ENCODE measurements at places on chromosomes 3 and 15.

DNA sequence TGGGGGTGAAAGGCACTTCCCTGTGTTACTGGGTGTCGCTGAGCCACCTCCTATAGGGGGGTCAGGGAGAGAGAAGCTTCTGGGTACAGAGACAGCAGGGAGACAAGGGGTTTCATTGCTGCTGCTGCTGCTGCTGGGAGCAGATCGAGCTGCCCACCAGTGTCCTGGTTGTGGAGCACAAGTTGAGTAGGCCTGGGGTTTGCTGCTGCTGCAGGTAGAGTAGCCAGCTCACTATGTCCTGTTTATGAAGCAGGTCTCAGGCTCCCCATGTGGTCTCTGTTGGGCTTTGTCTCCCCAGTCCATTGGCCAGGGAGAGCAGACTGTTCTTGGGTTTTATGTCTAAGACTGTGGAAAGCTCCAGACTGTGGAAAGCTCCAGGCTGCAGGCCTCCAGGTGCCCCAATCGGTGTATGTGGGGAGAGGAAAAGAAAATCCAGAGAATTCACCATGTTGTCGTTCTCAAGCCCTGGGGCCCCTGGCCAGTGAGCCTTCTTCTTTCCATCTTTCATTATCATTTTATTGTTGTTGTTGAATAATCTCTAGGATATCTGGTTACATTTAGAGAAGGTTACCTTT lies 157.8 kb downstream of the ADAMTS17 start:
- no peak for DNase-seq

DNA sequence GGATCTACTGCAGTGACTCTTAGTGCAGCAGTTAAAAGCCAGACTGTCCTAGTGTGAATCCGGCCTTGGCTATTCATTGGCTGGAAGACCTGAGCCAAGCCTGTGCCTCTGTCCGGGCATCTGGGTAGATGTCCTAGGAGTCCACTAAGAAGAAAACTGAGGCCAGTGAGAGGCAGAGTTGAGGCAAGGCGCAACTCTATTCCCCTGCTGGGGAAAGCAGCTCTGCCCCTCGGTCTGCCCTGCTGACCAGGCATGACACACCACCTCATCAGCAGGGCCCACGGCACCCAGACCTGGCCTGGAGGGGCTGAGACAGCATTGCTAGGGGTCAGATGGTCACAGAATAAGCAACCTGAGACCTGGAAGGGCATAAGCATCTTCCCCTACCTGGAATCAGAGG lies 46.7 kb upstream of the ABHD2 start:
- no peak for DNase-seq

DNA sequence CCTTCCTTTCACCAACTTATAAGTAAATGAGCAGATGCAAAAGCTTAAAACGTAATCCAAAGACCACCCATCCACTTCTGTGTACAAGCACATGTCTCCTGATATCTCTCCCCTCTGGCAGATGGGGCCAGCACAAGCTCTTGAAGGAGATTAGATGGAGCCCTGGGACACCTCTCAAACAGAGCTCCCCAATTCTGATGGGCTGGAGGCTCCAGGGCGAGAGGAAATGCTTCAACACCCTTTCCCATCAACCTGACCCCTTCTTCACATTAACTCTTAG lies 73.2 kb downstream of the MB21D2 start:
- DNase-seq, result no peak

GRCh38 chr15:100689131-100689899 lies 86.9 kb downstream of the ASB7 start:
- no peak for DNase-seq

DNA sequence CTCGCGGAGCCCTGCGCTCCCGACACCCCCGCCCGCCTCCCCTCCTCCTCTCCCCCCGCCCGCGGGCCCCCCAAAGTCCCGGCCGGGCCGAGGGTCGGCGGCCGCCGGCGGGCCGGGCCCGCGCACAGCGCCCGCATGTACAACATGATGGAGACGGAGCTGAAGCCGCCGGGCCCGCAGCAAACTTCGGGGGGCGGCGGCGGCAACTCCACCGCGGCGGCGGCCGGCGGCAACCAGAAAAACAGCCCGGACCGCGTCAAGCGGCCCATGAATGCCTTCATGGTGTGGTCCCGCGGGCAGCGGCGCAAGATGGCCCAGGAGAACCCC lies 464 bp downstream of the SOX2 start:
- DNase-seq, result no peak

DNA sequence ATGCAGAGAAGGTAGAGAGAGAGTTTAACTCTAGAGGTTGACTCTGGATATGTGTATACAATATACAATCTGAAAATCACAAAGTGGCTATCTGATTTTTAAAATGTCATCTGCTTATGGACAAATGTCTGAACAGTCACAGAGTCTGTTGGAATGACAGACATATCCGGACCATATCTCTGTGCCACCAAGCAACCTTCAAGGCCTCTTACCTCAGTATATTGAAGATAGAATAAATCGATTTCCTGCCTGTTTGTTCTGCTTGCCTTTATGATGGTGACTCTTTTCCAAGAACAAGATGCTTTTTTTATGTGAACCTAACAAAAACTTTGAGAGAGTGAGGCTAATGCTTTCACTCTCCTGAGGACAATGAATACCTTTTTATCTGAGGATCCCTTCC lies 151.1 kb downstream of the RBPMS2 start:
- DNase-seq, result no peak

DNA sequence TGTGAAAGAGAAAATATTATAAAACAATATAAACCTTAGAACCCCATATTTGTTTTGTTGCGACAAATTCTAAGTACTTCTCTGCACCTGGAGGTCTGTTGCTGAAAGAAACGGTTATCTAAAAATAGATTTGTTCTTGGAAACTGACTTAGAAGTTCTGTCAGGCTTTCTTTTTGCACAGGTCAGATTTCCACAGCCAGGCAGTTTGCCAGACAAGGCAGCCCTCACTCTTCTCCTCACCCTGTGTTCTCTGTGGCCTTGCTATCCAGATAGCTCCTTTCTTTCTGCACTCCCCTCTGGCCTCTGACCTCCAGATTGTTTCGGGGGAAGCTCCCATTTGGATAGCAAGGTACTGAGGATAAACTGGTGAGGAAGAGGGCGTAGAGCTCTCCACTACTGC lies 413.3 kb upstream of the ONECUT1 start:
- no peak for DNase-seq

GRCh38 chr15:90142216-90143165 lies 40.2 kb upstream of the IDH2 start:
- no peak for DNase-seq

DNA sequence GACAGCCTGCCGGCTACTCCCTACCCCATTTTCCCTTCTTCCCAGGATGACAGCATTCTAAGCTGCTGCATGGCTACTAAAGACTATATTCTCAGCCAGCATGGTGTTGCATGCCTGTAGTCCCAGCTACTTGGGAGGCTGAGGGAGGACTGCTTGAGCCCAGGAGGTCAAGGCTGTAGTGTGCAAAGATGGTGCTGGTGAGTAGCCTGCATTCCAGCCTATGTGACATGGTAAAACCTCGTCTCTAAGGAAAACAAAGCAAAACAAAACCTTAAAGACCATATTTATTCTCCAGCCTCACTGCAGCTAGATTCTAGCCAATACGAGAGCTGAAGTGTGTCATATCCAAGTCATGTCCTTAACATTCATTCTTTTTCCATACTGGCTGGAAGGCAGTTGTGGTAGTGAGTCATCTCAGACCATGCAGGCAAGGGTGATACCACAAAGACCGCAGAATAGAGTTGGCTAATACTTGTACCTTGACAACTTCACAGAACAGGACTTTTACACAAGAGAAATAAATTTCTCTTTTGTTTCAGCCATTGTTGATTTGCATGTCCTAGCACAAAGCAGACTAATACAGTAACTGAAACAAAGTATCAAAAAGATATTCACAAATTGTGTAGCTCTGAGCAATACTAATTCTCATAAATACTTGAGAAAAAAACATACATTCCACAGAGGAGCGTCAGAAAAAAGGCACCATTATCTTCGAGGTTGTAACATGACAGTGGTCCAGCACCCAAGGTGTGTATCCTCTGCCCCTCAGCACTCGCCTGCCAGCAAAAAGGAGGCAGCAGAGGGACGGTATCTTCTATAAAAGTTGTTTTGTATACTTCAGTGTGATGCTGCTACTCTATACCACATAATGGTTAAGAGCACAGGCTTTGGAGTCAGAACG lies 14.8 kb downstream of the PBRM1 start:
- no peak for DNase-seq

- DNase-seq, result no peak
Measured at GRCh38 chr15:98651036-98651481, 2.7 kb downstream of the IGF1R start.

GRCh38 chr3:89690646-89691045 lies 583.2 kb downstream of the EPHA3 start:
- DNase-seq, result peak; percentile 12

DNA sequence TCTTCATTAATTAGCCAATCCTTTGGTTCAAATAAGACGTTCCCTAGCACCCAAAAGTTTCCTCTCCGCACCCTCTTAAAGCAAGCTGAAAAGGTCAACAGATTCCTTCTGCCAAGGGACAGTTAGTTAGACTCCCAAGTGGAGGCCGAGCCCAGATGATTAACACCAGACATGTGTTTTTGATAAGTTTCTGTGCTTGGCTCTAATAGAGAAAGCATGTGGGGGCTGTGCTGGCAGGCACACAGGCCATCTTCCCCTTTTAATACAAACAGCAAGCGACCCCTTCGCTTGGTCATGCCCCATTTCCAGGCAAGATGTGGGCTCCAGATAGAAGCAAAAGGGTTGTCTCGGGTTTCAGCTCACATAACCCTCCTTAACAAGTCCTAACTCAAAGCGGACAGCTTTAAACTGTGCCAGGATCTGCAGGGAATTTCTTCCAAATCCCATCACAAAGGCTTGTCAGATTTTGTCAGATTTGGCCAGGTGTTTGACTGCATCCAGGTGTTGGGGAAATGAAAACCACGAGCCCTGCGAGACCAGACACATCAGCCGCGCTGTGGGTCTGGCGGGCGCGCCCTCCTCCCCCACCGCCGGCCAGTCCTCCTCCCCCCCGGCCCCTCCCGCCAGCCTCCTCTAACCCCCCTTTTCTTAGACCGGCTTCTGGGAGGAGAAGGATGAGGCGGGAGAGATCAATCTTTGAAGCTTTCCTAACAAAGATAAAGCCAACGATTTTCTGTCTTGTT lies 3.3 kb downstream of the HES1 start:
- no peak for DNase-seq

DNA sequence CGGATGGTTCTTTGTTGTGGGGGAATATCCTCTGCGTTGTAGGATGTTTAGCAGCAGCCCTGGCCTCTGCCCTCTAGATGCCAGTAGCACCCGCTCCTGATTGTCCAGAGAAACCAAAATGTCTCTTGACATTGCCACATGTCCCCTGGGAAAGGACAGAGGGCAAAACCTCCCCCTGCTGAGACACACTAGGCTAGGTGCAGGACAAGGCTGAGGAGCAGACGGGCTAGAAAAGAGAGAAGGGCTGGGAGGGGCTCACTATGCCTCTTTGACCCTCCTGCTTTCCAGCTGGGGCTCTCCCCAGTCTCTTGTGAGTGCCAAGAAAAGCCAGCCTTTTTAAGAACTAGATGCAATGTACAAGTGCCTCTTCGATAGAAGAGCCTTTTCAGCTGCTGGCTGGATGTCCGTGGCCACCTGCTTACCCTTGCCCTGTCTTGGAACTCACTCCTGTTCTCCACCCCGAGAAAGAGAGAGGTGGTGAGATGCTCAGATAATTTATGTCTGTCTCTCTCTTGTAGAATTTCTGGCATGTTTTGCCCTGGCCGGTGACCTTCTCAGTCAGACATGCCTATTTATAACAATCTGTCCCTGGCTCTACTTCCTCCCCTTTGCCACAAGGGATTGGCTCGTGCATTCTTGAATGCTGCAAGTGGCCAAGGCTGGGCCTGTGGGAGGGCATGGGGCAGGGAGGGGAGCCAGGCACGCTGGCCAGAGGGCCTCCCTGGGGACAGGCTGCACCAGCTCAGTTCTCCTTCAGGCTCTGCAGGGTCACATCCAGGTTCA lies 142.6 kb downstream of the RPLP1 start:
- DNase-seq, result peak; percentile 57

DNA sequence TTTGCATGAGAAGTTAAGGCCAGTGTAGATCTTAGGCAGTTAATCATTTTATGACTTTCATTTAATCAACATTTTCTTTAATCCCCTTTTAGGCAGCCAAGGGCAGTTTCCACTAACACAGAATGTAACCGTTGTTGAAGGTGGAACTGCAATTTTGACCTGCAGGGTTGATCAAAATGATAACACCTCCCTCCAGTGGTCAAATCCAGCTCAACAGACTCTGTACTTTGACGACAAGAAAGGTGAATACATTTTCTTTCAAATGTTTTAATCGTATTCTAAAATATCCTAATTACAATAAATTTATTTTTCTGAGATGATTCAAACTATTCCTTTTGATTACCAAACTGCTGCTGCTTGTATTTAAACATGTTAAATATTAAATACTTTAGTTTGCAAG lies 843.2 kb downstream of the CADM2 start:
- DNase-seq, result no peak

DNA sequence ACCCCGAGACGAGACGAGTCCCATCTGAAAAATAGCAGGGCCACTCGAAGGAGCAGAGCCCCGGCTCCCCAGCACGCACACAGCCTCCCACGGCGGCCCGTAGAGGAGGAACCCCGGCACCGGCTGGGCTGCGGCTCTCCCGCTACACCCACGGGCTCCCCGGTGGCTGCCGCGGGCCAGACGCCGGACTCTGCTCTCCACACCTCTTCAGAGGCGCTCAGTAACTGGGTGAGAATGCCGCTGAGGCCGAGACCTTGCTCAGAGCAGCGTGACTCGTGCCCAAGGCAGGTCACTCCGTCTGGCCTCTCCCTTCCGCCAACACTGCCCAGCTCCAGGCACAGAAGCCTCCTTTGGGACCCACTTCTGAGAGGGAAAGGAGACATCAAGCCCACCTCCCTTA lies 34.4 kb downstream of the TNK2 start:
- no peak for DNase-seq

GRCh38 chr3:11568503-11569155 lies 75.1 kb downstream of the VGLL4 start:
- DNase-seq, result peak; percentile 68

GRCh38 chr3:136343873-136344555 lies 93.9 kb downstream of the PCCB start:
- peak; percentile 41 for DNase-seq

- DNase-seq, result no peak
Measured at GRCh38 chr3:63727233-63727632, 74.8 kb downstream of the SNTN start.

- no peak for DNase-seq
Measured at GRCh38 chr3:37762698-37763097, 99.0 kb upstream of the CTDSPL start.

DNA sequence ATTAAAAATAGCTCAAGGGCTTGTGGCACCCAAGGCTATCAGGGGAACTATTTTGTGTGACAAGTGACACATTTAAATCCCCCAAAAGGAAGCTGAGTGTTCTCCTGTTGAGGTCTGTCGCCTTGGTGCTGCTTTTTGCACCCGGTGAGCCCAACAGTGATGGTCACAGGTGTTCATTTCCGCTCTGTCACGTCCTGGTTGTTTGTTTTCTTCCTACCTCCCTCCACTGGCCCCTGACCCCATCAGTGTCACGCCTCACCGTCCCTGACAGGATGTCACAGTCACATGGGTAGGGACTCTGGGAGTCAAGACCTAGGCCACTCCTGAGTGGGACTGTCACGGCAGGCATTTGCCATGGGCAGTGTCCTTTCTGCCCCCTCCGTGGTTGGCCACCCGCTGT lies 11.2 kb downstream of the SLCO3A1 start:
- DNase-seq, result no peak

- no peak for DNase-seq
Measured at GRCh38 chr3:103308921-103309320, 874.1 kb downstream of the ZPLD1 start.

- no peak for DNase-seq
Measured at GRCh38 chr3:8627201-8627940, 17.2 kb downstream of the SSUH2 start.

- DNase-seq, result no peak
Measured at GRCh38 chr3:67028001-67028784, 30.1 kb downstream of the KBTBD8 start.

Measured in Ammon's horn (tissue), 1 donor.